ENCODE measurements at places on chromosomes 11 and 22.

GRCh38 chr11:129225190-129225589 is 33.1 kb upstream of the ARHGAP32 start:
- DNase-seq = no peak

- no peak for DNase-seq
Measured at GRCh38 chr22:47163856-47164513, 401.5 kb downstream of the TBC1D22A start.

GRCh38 chr11:124277804-124278203 is 21.6 kb downstream of the OR8G5 start:
- no peak for DNase-seq

DNA sequence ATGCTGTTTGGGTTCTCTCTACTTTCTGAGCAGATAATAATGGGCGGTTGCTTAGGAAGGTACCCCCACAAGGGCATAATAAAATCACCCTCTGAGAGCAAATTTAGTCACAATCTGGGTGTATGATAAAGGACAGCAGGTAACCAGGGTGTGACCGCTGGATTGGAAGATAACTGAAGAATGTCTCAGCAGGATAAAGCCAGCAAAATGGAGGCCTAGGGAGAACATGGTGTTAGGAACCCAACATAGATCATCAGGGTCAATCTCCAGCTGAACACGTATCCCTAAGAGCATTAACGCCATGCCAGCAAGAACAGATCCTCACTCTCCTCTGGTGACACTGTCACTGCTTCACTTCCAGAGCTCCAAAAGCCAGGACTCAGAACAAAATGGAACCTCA is 64.5 kb upstream of the SCUBE2 start:
- no peak for DNase-seq

DNA sequence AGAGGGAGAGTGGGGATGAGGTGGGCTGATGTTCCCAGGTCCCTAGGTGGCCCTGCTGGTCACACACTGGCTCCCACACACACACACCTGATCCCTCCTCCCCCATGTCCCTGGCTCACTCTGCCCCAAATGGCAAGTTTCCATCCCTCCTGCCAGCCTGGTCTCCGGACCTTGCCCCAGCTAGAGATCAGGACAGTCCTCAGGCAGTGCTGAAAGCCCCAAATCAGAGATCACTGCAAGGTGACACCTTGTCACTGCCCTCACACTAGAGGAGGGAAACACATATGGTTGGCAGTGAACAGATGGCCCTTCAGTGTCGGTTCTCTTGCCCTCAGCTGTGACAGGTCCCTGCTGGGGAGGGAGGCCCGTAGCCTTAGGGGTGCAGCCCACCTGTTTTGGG is 7.6 kb downstream of the TMPRSS5 start:
- DNase-seq = no peak
